NCI-H526 treated with DMSO at 0.1 percent for 48 hours (cell line): ENCODE measurements at places on chromosomes 4 and X.

GRCh38 chr4:102642631-102643298, 118.0 kb downstream of the MANBA start:
- no peak for DNase-seq

DNA sequence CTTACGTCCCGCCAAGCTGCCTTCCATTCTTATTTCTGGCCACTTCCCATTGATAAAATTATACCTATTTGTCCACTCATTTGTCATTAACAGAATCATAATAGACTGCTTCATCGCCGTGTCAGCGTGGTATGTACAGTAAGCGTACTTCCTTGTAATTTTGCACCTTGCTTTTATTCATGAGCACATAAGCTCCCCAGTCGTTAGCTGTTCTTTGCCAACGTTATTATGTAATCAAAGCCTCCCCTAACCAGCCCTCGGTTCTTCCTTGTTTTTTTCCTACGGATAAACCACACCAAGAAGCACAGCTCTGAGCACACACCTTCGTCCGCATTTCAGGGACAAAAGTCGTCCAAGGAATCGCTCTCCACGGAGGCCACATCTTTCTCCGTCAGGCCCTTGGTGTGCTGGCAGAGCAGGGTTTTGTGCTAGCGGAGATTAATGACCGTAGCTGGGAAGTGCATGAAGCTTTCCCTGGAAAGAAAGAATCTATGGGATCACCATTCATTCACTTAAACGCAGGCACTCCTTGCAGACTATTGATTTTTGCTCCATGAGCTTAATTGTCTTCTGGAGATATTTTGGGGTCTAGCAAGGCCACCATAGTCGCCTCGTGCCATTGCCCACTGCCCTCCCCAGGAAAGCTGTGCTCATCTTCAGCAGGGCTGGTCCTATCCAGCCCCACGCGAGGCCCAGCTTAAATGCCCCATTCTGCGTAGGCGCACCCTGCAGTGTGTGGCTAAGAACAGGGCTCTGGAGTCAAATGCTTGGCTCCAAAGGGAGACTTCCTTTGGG, 200.9 kb upstream of the PSAPL1 start:
- no peak for DNase-seq

GRCh38 chr4:153809916-153810810, 21.3 kb upstream of the SFRP2 start:
- no peak for DNase-seq

DNA sequence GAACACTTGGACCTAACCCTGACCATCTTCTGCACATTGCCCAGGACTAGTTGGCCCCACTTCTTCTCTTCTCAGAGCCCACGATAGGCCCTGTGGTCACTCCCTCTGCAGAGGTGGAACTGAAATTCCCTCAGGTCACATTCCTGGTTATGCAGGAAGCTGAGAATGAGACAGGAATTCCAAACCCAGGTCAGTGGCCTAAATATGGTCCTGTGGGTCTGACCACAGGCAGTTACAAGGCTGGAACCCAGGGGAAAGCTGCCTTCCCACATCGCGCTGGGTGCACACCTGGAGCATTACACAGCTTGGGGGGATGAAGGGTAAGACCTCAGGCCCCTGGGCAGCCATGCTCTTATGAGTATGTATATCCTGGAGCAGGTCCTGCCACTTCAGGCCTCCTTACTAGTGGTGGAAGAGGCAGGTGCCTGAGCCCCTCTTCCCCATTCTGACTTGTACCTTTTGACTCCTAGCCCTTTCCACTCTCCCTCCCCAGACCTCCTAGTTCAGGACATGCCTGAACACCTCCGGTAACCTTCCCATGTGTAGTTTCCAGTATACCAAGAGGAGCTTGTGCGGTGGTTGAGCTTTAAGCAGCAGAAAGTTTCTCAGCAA, 173.5 kb downstream of the ASMT start:
- no peak for DNase-seq

GRCh38 chr4:76036855-76037254, 985 bp upstream of the CXCL11 start:
- no peak for DNase-seq

DNA sequence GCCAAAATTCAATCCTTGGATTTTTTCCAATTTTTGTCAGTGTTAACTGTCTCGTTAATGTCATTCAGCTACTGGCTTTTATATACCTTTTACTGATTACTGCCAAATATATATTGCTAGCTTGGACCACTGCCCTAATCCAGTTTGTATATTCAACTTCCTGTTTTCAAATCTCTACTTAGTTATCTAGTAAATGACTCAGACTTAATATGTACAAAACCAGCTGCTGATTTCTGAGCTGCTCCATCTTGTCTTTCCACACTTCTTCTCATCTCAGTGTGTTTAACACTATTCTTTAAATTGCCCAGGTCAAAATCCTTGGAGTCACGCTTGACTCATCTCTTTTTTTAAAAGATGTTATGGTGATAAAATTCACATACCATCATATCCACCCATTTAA, 1196.7 kb downstream of the RAPGEF2 start:
- no peak for DNase-seq

DNA sequence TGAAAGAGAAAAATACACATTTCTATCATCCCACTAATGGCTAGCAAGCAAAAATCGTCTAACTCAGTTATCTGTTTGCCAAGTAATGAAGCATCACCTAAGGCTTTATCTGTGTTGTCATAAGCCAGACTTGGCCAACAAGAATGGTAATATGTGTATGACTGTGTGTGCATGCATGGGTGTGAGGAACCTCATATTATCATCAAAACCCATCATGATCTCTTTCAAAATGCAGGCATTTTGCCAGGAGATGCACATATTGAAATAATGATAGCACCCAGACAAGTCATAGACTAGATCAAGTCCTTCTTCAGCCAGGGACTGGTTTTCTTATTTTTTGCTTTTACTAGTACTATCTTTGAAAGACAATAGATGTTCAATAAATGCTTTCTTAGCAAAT, 172.5 kb upstream of the FMR1 start:
- DNase-seq = no peak

GRCh38 chr4:127450276-127450675, 182.5 kb upstream of the INTU start:
- DNase-seq = no peak

DNA sequence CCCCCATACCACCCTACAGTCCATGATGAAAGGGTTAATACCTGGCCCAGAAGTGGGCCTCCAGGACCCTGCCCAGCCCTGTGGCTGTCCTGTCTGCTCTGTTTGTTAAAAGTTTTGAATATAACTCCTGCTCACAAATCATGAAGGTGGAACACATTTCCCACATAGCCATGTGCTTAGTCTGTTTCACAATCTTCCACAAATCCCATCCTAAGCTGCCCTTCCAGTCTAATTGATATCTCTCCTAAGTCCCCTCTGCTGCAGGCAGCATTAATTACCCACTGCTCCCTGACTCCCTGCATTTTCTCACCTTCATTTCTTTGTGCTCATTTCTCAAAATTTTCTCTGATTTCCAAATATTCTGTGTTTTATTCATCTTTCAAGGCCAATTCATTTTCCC, 142.6 kb downstream of the AASDH start:
- DNase-seq = no peak

GRCh38 chr4:65968831-65969558, 298.7 kb upstream of the EPHA5 start:
- DNase-seq = no peak

GRCh38 chr4:88215351-88215750, 56.9 kb upstream of the ABCG2 start:
- no peak for DNase-seq

GRCh38 chr4:77819404-77819842, 255 bp upstream of the CNOT6L start:
- no peak for DNase-seq

- peak; percentile 6 for DNase-seq
Observed at GRCh38 chrX:136147315-136147901, at the start of gene FHL1. TSS of gene FHL1 (plus strand) at chrX:136147533.

- DNase-seq = no peak
Observed at GRCh38 chr4:48149827-48150370, 15.8 kb upstream of the TXK start.

DNA sequence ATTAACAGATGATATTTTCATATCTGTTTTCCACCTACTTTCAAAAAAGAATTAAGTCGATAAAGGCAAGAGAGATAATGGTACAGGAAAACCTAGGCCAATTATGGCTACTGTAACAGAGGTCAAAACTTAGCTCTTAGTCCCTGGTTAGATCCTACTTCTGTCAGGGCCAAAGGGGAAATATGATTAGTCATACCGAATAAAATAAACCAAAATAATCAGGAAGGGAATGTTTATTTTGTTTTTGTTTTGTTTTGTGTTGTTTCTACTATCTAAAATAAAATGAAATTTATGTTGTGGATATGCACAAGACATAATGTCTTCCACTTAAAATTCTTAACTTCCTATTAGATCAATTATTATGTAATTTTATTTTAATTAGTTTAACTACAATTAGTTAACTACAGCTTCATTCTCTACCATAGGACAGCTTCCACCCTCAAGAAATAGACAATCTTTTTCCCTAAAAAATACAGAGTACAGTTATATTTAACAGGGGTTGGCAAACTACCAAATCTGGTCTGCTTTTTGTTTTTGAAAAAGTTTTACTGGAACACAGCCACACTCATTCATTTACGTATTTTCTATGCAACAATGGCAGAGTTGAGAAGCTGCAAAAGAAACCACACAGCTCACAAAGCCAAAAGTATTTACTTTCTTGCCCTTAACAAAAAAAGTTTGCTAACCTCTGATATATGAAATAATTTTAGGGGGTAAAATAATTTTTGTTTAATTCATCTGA, 25.4 kb downstream of the TMEM47 start:
- no peak for DNase-seq

DNA sequence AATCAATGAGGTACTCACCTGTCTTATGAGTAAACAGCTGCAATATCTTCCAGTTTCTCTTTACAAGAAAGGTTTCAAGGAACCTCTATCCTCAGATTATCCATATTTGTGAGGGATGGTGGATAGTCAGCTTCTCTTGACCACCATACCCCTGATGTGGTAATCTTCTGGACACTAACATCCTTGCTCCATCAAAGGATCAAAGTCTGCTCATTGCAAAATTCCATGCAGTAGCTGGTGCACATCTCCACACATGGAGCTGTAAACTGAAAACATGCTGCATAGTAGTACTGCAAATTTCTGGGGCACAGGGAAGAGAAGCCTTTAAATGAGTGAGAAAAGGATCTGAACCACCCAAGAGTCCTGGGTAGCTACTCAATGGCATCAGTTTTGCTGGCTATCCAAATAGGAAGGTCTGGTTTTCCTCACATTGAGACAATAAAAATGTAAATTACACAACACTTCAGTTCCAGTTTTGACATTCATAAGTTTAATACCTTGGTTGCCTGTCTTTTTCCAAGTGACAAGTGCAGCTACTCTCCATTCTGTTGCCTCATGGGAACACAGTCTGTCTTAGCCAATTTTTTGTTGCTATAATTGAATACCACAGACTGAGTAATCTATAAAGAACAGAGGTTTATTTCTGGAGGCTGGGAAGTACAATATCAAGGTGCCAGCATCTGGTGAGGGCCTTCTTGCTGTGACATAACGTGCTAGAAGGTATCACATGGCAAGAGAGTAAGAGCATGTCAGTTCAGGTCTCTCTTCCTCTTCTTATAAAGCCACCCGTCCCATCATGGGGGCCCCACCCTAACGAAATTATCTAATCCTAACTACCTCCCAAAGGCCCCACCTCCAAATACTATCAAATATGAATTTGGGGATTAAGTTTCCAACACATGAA, 34.4 kb upstream of the ARHGEF6 start:
- no peak for DNase-seq

DNA sequence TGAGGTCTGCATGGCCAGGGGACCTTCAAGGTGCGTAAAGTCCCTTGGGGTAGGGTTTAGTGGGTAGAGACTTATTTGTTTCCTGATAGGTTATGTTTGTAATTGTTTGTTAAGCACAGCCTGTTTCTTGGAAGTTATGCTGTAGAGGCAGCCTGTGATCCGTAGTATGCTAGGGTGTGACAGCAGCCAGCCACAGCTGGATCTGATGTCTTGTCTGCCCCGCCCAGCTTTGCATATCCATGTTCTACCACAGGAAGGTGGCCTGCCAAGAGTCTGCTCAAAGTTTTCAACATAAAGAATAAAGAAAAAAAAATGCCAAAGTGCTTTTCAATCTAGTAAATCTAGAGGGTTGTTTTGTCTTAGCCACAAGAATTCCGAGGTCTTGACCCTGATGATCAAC, 19.1 kb upstream of the PRRG3 start:
- DNase-seq = no peak

DNA sequence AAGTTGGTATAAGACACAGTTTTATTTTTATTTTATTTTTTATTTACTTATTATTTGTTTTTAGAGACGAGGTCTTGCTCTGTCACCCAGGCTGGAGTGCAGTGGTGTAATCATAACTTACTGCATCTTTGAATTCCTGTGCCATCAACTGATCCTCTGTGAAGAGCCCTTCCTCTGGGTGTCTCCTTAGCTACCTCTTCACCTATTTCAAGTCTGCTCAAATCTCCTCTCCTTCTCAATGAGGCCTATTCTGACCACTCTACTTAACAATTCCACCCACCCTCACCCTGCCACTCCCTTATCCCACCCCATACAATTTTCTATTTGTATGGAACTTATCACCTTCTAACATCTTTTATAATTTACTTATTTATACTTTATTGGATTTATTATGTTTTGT, 183.4 kb downstream of the PPP3CA start:
- no peak for DNase-seq

- no peak for DNase-seq
Observed at GRCh38 chr4:147842573-147842972, 110.7 kb downstream of the ARHGAP10 start.
